ENCODE measurements at places on chromosomes 6 and 20. TPM values are rescaled to one million over a fixed set of nuclear protein-coding genes. Genes with fewer than 3 reads are reported as not detected.

DNA sequence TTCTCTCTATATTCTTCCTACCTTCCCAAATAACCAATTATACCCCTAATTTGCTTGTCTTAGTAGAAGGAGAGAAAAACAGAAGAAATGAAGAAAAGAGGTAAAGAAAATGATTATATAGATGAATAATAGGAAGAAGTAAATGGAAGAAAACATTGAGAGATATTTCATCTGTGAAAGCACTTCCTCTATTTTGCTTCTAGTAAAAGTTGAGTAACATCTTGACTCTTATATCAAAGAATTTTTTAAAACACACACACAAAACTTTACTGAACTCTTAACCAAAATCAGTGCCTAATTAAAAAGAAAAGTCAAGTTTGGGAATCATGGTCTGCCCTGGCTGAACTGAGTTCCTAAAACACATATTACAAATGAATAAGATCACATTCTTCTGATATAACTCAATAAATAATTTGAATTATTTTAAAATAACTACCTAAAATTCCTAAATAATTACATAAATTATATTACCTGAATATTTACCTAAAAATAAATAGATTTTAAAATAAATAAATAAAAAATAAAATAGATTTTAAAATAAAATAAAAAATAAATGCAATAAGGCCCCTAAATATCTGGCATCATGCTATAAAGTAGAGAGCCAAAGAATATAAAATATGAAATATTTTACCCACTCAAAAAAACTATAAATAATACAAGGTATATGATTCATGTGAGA lies 8.8 kb downstream of the SLC17A2 start:
- H3K4me1 ChIP-seq: peaks cover 8% of the 10 kb centered on the region
- no peaks in the 10 kb centered on the region for H3K27me3 ChIP-seq
- H3K27ac ChIP-seq: no peak overlapping the region
- DNase-seq: no peak

DNA sequence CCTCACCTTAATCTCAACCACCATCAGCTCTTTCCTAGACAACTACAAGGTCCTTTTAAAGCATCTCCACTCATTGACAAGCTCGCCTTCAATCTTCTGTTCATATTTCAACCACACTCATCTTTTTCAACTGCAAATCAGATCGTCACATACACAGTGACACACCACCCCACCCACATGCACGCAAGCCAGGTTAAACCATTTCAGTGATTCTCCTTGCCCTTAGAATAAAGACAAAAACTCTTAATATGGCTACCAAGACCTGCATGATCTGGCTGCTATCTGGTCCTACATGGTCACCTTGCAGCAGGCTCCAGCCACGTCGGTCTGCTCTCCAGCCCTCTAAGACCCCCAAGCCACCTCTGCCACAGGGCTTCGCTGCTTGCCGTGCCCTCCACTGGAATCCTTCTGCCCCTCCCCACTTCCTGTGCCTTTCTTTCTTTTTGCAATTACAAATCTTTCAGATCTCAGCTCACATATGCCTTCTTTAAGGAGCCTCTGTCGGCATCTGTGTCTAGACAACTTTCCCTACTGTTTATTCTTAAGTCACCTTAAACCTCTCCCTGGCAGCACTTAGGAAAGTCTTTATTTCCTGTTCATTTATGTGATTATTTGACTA lies 507.3 kb upstream of the ARID1B start:
- no peak for DNase-seq
- H3K27me3 ChIP-seq: peaks cover 2% of the 10 kb centered on the region
- no peak overlapping the region for H3K27ac ChIP-seq
- H3K4me3 ChIP-seq: no peak overlapping the region
- peaks cover 13% of the 10 kb centered on the region for H3K4me1 ChIP-seq

KIF25 gene
- not detected for total RNA-seq

GRCh38 chr6:72769459-72770125 lies 147.7 kb downstream of the KCNQ5 start:
- H3K36me3 ChIP-seq: no peaks in the 10 kb centered on the region
- H3K4me3 ChIP-seq: no peak overlapping the region
- H3K4me1 ChIP-seq: no peaks in the 10 kb centered on the region

All from activated CD8-positive, alpha-beta memory T cell treated with anti-CD3 and anti-CD28 coated beads, Interleukin-2, amount 10 ng/mL, durations not matched to agents 7 days and 5 days (primary cell).